Suprapubic skin (tissue), 4 donors: ENCODE measurements at places on chromosomes 4 and X.

DNA sequence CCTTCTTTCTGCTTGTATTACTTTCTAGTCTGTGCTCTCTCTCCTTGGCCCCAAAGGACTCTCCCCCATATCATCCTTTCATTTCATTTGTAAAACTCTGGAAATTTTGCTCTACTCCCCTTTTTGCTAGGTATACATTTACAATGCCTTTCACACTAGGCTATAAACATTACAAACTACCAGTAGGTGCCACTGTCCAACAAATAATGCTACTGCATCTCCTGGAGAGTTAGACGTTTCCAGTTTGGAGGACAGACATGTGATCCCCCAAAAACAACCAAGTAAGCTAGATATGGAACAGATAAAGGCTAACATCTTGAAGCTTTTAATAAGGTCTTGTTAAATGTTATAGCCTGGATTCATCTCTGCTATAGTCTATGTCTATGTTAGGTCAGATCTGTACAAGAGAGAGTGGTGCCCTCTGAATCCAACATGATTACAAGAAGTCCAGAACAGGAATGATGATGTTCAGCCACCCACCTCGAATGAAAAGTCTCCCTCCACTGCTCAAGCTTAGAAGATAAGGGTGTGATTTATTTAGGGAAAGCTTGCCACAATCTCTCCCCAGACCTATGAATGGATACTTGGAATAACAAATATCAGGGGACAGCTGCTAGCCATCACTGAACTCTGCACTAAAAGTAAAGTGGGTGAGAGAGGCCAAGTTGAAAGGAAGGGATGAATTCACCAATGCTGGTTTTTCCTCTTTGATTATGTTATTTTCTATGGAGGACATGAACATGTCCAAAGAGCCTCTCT, 14.3 kb downstream of the CBR4 start:
- DNase-seq = no peak

GRCh38 chrX:15158736-15159406, 111.0 kb downstream of the ASB9 start:
- DNase-seq = no peak

DNA sequence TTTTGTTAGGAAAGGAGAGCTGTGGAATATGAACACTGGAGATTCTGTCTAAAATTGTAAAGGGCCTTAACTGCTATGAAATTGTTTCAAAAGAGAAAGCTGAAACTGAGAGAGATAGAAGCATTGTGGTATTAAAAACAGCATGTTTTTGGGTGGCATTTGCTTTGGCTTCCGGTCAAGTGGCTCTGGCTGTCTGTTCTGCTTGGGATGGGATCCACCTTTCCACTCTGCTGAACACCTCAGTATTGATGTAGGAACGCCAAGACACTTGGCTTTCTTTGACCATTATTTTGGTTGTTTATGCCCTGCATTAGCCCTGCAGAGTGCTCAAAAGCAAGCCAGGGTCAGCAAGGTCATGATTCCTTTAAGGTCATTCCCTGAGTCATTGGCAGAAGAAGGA, 199.7 kb downstream of the SLC4A4 start:
- DNase-seq = no peak

- no peak for DNase-seq
Observed at GRCh38 chrX:28586981-28587551, at the start of gene IL1RAPL1. TSS of gene IL1RAPL1 (plus strand) at chrX:28587446.

DNA sequence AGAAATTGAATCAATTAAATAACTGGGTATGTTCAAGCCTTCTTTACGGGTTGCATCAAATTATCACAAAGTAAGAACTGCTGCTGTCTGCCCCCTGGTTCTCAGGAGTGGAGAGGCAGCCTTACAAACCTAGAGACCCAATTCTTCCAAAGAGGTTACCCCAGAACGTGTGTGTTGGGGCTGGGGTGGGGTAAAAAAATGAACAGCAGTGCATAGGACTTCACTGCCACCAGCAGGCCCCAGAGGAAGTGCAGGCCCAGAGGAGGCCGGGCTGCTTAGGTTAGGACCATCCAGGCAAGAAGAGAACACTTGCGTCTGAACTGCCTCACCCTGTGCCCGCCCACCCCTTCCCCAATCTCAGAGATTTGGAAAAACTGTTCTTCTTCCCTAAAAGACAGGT, 1.5 kb upstream of the NWD2 start:
- DNase-seq = no peak

GRCh38 chrX:24659646-24660045, 12.5 kb upstream of the PCYT1B start:
- DNase-seq = no peak

- DNase-seq = no peak
Observed at GRCh38 chrX:154355776-154356140, 18.7 kb downstream of the FLNA start.

DNA sequence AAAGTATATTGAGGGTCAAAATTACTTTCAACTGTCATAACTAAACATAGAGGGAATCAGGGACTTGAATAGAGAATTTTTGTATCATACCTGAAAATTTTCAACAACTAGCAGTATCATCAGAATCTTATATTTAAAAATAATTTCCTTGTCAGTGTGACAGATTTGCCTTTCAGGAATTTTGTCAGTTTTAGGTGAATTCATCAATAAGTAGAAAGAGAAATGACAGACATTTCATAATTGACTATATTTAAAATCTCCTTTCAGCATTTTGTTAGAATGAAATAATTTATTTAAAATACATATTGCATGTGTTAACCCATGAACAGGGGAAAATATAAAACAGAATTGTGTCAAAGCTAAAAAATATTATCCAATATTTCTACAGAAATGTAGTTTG, 8.6 kb upstream of the PDCL2 start:
- DNase-seq = no peak

- no peak for DNase-seq
Observed at GRCh38 chr4:89562746-89563145, 255.1 kb upstream of the GPRIN3 start.

DNA sequence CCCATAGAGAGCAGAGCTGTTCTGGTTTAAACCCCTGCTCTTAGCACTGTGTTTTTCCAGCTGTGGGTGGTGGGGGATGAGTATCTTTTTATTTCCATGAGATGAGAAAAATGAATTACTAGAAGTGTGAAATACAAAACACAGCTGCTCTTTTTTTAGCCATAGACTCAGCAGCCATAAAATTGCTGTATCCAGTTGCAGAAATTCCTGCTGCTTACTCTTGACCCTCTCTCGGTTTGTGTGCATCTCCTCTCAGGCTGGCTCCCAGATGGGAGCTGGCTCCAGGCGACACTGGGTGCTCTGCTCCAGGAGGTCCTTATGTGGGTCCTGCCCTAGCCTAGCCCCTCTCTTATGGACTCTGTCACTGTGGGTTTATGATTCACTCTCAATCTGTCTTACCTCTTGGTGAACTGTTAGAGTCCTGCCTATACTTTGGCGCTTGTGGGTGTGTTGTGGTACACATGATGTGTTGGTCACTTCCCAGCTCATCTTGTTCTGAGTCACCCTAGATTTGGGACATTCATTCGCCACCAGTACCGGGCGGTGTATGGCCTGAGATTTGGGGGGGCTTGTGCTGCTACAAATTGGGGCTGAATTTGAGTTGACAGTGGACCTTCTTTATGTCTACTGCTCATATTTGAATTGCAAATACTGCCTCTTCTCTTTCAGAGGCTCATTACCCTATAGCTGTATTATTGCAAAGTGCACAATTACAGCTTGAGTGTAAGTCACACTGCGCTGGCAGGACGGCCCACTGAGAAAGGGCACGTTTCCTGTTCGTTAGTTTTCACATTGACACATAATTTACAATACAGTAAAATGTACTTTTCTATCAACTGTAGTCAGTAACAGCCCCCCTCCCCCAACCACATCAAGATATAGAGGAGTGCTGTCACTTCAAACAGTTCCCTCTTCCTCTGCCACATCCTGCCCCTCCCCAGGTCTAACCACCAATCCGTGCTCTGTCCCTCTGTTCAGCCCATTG, 46.9 kb upstream of the MSANTD1 start:
- DNase-seq = peak; percentile 60

DNA sequence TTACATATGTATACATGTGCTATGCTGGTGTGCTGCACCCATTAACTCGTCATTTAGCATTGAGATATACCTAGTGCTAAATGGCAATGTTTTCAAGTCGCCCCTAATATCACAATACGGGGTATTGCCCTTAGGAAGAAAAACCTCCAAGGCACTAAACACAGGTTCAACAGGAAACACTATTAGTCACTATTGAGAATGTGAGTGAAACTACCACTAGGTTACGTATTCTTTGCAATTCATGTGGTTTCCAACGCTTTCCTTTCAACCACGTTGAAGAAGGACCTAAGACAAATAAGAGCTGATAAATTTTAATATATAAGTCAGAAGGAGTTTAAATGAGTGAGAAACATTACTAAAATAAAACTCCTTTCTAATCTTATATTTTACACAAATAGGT, 134.7 kb upstream of the SPANXN4 start:
- DNase-seq = no peak

DNA sequence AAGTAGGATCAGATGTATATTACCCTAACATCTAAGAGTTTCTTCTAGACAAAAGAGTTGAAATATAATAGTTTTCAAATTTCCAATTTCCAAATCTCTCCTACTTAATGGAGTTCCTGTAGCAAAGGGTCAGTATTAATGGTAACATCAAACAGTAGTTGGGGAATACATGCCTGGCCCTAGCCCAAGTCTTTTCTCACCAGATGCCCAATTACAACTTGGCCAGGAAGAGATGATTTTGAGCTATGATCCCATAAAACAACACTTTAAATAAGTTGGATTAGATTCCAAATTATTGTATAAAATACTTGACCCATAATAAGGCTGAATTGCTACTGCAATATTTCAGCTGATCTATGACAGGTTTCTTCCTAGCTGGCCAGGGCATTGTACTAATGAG, 59.9 kb downstream of the MBNL3 start:
- DNase-seq = no peak

GRCh38 chrX:40778861-40779575, 43.7 kb upstream of the MED14 start:
- DNase-seq = no peak

- DNase-seq = no peak
Observed at GRCh38 chr4:38325629-38325913, 338.4 kb upstream of the KLF3 start.

DNA sequence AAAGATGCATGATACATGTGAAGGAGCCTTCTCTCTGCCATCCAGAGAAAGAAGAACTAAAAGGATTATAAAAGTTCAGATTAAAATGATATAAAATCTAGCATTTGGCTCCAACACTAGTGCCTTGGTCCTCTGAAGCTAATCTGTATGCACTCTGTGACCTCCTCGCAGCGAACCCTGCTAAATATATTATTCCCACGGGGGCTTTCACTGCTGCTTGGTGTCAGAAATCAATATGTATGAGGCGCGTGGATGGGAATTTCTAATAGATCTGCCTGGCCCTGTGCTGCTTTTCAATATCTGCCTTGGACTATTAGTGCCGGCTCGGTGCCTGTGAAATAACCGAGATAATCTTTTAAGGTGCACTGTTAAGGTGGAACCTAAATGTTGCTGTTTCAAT, 69.7 kb downstream of the CXXC4 start:
- DNase-seq = no peak

- no peak for DNase-seq
Observed at GRCh38 chrX:134460862-134461220, 876 bp downstream of the HPRT1 start.

DNA sequence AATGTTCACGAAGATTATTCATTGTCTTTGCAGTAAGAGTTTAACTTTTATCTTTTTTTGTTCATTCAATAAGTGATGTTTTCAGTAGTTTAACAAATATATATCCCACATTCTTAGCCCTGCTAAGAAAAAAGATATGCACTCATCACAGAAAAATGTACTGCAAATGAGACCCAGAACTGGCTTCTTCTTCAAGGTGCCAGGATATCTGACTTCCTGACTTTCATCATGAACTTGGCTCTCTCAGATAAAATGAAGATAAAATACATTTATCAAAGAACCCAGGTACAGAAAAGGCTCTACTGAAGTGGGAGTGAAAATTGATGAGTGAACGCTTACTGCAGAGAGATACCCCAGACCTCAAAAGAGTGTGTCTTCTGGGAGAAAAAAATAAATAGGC, 177.8 kb upstream of the DKK2 start:
- no peak for DNase-seq

- no peak for DNase-seq
Observed at GRCh38 chr4:169254546-169254983, 16.2 kb downstream of the SH3RF1 start.

DNA sequence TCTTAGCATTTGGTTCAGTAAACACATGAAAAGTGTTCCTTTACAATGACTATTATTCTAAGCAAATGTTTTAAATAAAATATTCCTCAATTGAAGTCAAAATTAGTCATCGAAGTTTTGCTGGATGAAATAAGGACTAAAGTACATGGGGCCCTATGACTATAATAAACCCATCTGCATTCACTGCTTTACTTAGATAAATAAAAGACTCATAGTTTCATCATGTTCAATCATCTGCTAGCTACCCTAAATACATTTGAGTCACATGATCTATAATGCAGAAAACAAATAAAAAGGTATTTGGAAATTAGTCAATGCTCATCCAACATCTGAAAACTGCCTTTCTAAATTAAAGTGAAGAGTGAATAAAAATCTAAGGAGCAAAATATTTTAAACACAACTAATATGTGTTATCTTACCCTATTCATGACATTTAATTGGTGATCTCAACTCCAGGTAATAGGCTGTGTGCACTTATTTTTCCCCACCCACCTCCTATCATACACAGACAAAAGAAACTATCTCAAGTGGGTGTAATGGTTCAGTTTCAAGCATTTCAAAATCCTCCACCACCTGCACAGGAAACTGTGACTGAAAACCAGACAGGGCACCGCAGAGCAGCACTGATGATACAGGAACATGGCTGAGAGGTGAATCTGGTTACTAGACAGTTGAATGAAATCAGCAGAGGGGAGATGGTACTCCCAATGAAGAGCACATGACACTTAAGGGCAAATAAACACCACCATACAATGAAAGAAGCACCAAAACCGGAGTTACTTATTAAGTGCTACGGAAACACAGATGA, 78.6 kb downstream of the CAMK2D start:
- DNase-seq = no peak

DNA sequence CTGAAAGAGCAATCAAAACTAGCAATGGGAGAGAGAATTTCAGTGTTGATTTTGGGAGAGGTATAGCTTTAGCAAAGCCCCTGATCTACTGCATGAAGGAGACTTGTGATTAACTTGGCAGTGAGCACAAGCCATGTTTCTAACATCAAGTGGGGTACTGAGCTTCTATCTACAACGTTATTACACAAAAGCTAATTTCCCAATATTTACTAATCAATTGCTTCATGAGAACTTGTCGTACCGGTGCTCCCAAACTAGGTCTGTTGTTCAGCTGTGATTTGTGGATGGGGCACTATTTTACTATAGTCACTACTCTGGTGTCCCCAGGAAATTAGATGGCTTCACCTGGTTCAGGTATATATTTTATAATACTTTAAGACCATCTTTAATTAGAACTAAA, 16.2 kb downstream of the ANK2 start:
- no peak for DNase-seq

GRCh38 chr4:80144676-80145470, 52.4 kb upstream of the PRDM8 start:
- DNase-seq = no peak

- DNase-seq = no peak
Observed at GRCh38 chr4:5371415-5372190, 320.3 kb downstream of the STK32B start.

GRCh38 chrX:66731398-66731797, 92.5 kb upstream of the EDA2R start:
- no peak for DNase-seq
